ENCODE measurements at places on chromosomes 6 and 20.

DNA sequence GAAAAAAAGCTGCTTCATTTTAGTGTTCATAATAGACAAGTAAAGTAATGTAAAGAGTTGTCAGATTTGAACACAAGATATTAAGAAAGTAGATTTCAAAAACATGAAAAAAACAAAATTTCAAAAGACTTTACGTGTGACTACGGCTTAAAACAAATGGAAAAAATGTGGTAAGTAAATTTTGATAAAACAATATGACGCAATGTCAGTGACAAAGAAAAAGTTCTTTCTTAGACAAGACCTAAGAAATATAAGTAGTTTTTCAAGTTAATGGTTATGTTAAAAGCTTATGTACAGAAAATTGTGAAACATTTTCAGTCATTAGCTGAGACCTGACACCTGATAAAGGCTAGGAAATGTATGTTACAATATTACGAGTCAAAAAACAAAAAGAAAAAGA lies 73.7 kb upstream of the EYS start:
- no peak for DNase-seq
- H3K4me1 ChIP-seq, result no peaks in the 10 kb centered on the region
- H3K27me3 ChIP-seq, result no peaks in the 10 kb centered on the region
- H3K4me3 ChIP-seq, result no peak overlapping the region
- no peaks in the 10 kb centered on the region for H3K36me3 ChIP-seq

GRCh38 chr6:132962936-132963868 lies 148.8 kb downstream of the RPS12 start:
- peak; percentile 77 for DNase-seq
- H3K4me3 ChIP-seq, result no peak overlapping the region
- peaks cover 1% of the 10 kb centered on the region for H3K36me3 ChIP-seq
- H3K27ac ChIP-seq, result no peak overlapping the region

GRCh38 chr20:51581571-51581970 lies 39.1 kb upstream of the NFATC2 start:
- no peak overlapping the region for H3K4me3 ChIP-seq
- H3K4me1 ChIP-seq, result peaks cover 8% of the 10 kb centered on the region
- H3K27ac ChIP-seq, result no peak overlapping the region
- H3K27me3 ChIP-seq, result peaks cover 29% of the 10 kb centered on the region
- DNase-seq, result no peak

- H3K4me1 ChIP-seq, result no peaks in the 10 kb centered on the region
- no peaks in the 10 kb centered on the region for H3K36me3 ChIP-seq
- no peak overlapping the region for H3K4me3 ChIP-seq
- DNase-seq, result no peak
- H3K27ac ChIP-seq, result no peak overlapping the region
Measured at GRCh38 chr20:7579888-7580287, 360.4 kb downstream of the HAO1 start.

DNA sequence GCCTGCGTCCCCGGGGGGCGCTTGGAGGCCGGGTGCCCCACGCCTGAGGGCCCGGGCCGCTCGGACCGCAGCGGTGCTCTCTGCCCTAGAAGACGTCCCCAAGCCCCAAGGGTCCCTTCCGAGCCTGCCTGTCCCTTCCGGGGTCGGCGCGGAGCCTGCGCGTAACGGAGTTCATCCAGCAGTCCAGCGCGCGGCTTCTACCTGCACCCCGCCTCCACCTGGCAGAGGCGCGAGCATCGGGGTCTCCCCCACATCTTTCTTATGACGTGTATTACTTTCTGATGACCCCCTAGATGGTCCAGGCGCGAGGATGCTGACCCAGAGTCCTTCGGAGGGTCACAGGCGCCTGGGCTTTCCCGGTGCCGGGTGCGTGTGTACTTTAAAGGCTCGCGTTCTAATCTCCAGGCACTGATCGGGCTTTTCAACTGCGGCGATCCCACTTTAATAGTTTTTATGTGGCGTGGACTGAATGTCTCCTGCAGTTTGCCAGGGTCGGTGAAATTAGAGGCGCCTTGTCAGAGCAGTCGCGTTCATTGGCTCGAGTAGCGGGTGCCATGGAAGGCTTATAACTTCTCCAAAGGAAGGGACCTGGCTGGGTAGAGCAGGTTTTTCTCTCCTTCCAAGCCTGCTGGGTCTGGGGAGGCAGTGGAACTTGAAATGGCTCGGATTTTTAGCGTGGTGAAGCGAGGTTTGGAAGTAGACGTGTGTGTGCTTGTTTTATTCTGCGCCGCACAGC lies 912 bp downstream of the EYA4 start:
- no peak for DNase-seq
- H3K36me3 ChIP-seq, result no peaks in the 10 kb centered on the region
- no peak overlapping the region for H3K4me3 ChIP-seq
- H3K27ac ChIP-seq, result no peak overlapping the region
- peaks cover 41% of the 10 kb centered on the region for H3K27me3 ChIP-seq
- peaks cover 3% of the 10 kb centered on the region for H3K4me1 ChIP-seq

Data from activated naive CD4-positive, alpha-beta T cell treated with anti-CD3 and anti-CD28 coated beads, Interleukin-2, amount 10 ng/mL, durations not matched to agents 7 days and 5 days (primary cell).